ENCODE measurements at places on chromosomes 7 and 10.

DNA sequence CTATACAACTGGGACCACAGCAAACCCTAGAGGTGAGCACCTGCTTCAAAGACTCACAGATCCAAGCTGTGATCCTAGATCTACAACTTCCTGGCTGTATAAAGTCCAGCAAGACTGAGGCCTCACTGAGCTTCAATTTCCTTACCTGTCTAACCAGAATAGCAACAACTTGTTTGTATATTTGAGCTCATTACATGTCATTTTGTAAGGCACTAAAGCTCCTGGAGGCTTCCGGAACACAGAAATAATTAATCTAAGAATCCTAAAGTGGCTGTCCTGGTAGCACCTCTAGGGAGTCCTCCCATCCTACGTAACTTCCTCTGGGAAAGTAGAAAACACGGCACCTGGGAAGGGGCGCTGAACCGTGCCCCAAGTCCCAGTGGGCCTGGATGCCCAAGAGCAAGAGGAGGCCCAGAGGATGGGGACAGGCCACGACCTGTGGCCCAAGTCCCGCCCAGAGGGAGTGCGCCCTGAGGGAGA lies 39.4 kb downstream of the HK1 start:
- no peak for DNase-seq

DNA sequence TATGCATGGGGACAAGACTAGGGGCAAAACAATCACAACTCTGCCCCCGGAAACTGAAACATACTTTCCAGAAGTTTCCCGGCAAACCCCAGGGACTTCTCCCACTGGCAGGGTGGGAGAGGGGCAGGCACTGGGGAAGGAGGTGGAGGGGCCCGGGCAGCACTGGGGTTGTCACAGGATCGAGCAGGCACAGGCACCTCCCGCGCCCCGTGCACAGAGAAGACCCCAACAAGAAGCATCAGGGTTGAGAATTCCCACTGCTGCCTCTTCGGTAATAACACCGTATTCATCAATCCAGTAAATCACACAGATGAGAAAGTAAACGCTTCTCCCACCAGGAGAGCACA lies 490.5 kb downstream of the PTPRN2 start:
- DNase-seq, result no peak

GRCh38 chr7:47873762-47874161 lies 74.5 kb downstream of the PKD1L1 start:
- DNase-seq, result no peak

DNA sequence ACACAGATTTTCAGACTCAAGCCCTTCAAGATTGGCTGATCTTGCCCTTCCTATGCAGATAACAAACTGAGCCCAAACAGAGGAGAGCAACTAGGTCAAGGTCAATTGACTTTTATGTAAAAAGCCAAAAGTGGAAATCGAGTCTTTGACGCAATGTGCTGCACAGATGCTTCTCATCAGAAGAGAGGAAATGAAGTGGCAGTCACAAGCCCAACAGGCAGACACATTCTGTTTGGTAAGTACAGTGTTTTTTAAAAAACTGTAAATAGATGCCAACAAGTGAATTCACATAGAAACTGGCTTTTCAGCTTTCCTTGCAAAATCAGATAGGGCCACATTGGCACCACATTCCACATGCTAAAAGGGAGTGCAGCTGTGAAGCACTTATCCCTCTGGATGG lies 606.6 kb downstream of the KCNMA1 start:
- DNase-seq, result no peak

DNA sequence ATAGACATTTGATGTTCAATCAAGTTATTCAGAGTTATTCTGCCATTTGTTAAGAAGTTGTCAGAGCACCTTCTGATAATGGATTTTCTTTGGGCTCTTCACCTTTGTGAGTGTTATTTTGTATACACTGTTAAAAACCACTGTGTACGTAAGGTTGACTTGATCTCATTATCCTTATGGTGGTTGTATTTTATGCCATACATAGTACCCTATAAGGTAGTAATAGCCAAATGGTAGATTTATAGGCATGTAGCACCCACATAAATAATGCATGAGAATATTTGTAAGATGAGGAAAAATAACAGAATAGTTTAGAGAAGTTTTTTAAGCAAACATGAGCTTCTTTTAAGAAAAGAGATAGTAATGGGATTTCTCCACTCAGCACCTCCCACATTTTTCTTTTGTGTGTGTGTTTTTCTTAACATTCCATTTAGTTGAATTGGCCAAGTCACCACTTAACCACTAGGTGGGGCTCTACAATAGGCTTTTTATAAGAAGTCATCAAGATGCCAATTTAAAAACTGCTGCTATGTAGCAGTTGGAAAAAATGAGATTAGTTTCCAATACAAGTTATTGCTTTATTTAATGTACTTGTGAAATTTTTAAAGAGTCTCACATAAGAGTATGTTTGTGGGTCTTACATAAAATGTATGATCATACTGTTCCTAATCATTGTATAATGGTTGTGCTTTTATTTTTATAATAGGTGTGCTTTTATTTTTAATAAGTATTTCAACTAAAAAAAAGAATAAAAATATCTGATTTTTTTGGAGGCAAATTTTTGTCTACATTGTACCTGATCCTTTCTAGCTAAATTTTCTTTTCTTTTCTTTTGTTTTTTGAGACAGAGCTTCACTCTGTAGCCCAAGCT lies 41.1 kb upstream of the STMP1 start:
- peak; percentile 22 for DNase-seq

DNA sequence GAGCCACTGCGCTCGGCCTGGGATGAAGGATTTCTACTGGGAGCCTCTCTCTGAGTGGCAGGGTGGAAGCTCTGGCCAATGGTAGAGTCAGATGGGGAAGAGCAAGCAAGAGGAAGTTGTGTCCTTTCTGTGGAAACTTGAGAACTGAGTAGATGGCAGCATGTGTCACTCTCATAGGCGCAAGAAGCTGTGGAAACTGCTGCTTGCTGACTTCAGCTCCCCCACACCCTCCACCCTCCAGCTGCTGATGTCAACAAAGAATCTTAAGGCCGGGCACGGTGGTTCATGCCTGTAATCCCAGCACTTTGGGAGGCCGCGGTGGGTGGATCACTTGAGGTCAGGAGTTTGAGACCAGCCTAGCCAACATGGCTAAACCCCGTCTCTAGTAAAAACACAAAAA lies 39.8 kb upstream of the SRGN start:
- DNase-seq, result no peak

DNA sequence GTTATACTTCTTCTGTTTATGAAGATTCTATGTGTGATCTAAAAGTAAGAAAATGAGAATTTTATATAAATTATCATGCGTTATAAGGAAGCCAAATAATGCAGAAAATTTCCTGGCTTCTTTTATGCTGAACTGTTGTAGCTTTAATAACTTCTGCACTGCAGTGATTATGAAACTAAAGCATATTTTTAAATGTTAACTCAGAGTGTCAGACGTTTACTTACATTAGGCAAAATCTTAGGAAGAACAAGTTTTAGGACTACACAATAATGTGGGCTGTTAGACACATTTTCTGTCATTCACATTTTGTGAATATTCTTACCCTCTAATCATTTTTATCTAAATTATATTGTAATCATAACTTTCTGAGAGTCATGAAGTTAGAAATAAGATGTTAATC lies 22.0 kb downstream of the GRM3 start:
- DNase-seq, result no peak

DNA sequence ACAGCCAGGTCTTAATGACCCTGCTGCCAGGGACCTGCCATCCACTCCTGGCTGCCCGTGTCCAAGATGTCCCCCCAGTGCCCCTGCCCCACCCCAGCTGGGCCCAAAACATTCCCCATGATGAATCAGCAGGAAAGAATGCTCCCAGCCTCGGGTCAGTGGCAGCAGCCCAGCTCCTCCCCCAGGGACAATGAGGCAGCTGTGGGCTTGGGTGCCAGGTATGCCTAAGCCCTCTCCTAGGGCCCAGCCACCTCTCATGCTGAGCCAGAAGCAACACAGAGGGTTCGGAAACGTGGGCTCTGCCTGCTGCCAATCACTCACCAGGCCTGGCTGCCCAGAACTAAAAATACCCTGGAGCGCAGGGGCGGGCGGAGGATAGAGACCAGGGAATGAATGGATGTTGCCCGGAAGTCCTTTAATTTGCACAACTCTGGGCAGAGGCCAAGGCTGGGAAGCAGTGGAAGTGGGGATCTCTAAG lies 1.5 kb upstream of the LOXL4 start:
- DNase-seq, result no peak

DNA sequence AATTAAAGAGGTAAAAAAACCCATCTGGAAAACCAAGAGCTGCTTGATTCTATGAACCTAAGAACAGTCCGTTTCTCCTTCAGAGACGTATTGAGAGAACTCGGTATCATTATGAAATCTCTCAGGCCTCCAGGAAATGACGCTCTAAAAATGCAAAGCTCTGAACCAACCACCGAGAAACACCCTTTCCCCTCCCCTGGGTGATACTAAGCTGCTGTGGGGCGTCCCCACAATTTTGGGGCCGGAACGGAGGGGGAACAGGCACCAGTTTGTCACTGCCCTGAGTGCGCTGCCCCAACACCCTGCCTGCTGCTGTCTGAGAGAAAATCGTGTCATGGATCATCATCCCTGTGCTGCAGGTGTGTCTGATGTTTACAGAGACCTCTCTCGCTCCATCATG lies 509.5 kb downstream of the DNAJB6 start:
- DNase-seq, result no peak

DNA sequence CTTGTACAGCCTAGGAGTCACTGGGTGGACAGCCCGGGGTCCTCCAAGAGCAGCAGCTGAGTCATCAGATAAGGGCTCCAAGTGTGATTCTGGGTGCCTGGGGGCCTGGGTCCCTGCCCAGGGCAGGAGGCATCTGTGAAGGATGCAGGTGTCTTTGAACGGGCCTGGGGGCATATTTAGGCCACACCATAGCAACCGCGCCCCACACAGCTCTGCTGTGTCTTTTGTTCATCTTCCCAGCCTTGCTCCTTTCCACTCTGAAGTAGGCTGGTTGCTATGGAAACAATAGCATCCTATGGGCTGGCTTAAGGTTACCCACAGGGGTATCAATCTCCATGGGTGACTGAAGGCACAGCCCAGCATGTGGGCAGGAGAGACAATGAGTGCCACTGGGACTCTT lies 324.7 kb downstream of the TCERG1L start:
- DNase-seq, result no peak

DNA sequence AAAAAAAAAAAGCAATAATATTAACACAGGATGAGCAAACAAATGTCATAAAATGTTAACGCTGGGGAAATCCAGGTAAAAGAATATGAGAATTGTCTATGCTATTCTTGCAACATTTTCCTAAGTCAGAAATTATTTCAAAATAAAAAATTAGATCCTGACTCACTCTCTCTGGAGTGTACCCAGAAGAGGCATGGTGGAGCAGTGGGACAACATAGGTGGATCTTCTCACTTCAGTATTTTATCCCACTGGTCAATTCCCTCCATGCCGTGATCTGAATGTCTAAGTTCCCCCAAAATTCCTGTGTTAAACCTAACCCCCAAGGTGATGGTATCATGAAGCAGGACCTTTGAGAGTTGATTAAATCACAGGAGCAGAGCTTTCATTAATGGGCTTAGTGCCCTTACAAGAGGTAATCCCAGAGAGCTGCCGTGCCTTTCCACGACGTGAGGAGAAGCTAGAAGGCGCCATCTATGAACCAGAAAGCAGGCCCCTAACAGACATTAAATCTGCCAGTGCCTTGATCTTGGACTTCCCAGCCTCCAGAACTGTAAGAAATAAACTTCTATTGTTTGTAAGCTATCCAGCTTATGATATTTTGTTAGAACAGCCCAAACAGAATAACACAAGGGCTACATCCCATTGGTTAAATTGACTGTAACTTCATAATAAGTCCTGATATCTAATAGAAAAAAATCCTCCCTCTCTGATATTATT lies 35.2 kb downstream of the USP6NL start:
- no peak for DNase-seq

DNA sequence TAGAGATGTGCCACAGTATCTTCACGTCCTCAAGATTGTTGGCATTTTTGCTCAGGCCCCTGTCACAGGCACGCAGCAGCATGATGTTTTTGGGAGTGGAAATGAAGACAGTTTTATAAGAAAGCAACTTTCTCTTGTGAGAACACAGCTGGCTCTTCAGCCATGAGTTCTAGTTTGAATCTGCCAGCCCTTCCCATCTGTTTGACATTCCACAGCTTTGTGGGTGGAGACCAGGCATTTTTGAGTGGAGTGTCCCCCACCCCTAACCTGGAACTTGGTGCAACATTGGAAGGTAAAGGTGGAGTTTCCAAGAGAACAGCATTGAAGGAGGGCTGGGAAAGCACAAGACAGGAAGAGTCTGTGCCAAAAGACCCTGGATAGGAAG lies 253.1 kb upstream of the IGFBP3 start:
- no peak for DNase-seq

- DNase-seq, result no peak
Observed at GRCh38 chr7:72603073-72603472, 190.9 kb upstream of the CALN1 start.

DNA sequence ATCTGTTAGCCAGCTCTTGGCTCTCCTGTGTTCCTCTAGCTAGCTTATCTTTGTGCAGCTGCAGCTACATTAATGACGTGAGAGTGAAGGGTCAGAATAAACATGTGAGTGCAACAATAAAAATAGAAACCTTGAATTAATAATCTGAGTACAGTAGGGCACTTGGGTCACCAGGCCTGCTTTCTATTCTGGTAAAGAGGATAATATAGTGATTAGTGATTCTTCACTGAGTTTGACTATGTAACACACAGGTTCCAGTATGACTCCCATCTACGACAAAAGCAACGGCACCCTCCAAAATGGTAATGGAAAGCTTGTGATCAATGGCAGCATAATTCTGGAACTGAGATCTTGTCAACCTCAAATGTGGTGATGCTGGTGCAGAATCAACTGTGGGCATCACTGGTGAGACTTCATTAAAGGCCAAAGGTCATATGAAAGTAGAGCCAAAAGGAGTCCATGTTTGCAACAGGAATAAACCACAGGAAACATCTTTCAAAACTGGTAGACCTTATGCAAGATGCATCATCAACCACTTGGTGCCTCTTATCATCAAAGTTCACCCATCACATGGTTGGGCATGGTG lies 77.6 kb downstream of the NRBF2 start:
- DNase-seq, result no peak

- no peak for DNase-seq
Observed at GRCh38 chr7:41885078-41885477, 182.2 kb upstream of the INHBA start.

- DNase-seq, result no peak
Observed at GRCh38 chr7:92849322-92849721, 12.9 kb upstream of the CDK6 start.

DNA sequence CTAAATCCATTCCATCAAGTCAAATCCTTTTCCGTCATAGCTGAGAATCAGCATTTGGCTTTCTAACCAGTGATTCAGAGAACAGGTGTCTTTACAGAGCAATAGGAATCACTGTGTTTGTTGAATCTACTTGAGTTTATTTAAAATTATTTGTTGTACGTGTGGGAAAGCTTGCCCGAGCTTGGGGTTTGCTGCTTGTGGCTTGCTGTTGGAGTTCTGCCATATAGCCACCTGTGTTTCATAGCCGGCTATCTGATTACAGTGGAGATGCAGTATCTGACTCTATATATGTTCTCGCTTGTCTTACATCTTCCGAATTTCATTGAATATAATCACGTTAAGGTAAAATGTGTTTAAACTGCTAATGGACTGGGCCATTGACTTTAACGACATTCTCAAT lies 274.3 kb upstream of the MKI67 start:
- no peak for DNase-seq

Measured in central memory CD4-positive, alpha-beta T cell (primary cell).